ENCODE measurements at places on chromosomes 1 and 21.

DNA sequence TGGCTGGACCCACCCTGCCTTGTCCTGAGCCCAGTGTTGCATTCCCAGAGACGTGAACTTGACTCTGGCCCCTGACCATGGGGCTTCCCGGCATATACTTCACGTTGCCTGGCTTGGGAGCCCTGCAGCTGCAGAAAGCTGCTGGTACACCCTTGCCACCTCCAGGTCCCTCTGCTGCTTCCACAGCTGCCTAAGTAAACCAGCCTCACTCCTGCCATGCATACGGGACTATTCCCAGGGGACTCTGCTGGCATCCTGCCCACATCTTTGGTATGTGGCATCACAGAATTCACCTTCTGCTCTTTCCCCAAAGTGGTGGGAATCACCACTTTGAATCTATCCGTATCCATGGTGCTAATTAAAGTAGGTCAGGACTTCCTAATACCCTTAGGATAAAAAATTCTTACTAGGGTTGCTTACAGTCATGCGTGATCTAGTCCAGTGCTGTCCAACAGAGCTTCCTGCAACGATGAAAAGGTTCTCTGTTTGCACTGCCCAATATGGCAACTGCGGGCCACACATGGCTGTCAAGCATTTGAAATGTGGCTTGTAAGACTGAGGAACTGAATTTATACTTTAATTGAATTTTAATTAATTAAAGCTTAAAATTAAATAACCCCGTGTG is 203.0 kb downstream of the GRIK3 start:
- H3K4me1 ChIP-seq, result no peaks in the 10 kb centered on the region
- H3K27ac ChIP-seq, result no peak overlapping the region
- no peaks in the 10 kb centered on the region for H3K27me3 ChIP-seq
- DNase-seq, result no peak

DNA sequence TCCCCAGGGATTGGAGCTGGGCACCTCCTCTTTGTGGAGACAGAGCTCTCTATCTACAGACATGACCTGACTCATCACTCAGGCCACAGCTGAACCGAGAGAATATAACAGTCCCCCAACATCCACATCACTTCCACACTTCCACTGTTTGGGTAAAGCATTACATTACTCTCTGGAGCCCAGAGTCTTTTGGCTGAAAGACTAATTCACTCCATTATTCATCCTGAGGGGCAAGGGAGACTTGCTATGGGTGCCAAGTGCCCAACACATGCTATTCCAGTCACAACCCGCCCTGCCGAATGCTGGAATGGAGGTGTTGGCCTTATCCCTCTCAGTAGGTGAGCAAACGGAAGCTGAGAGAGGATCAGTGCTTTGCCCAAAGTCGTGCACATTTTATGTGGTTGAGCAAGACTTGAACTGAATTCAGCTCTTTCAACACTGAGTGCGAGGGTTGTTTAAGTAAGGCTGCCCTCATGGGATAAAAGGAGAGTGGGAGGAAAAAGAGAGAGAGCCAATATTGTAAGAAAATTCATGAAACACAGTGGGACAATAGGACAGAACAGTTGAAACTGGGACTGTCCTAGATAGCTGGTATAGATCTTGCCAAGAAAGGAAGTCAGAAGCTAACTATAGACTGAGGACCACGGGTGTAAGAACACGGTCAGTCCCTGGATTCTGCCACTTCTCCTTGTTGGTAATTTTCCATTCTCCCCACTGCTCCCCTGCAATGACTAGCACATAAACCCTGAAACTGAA is 13.5 kb upstream of the CHI3L1 start:
- no peaks in the 10 kb centered on the region for H3K36me3 ChIP-seq
- no peaks in the 10 kb centered on the region for H3K4me1 ChIP-seq
- no peak overlapping the region for H3K4me3 ChIP-seq
- no peaks in the 10 kb centered on the region for H3K27me3 ChIP-seq
- DNase-seq, result no peak

GRCh38 chr1:180519846-180520245 is 17.5 kb upstream of the ACBD6 start:
- DNase-seq, result no peak
- peaks cover 4% of the 10 kb centered on the region for H3K4me1 ChIP-seq
- H3K4me3 ChIP-seq, result no peak overlapping the region
- H3K27ac ChIP-seq, result no peak overlapping the region

DNA sequence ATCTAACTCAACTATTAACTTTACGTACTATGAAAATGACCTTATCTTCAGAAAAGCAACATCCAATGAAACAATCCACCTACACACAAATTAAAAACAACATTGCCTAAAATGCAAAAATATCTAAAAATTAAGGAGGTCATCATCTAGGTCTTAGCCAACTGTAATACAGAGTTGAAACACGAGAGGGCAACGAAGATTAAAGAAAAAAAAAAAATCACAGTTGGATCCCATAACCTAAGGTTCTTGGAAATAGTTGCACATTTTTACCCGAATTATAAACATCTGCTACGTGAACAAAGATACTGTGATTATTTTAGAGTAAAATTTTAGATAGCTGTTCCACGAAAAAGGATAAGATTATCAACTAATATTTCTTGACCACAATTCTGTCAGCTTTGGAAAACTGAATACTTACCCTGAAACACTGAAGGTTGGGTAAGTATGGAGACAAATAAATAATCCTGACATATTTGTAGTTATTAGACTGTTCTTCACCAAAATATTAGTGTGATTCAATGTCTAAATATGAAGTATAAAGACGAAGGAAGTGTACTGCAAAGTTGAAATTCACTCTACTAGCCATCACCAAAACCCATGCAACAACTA is 88.0 kb upstream of the AK4 start:
- H3K36me3 ChIP-seq, result peaks cover 30% of the 10 kb centered on the region
- H3K4me3 ChIP-seq, result no peak overlapping the region
- no peaks in the 10 kb centered on the region for H3K27me3 ChIP-seq
- H3K4me1 ChIP-seq, result peaks cover 6% of the 10 kb centered on the region

DNA sequence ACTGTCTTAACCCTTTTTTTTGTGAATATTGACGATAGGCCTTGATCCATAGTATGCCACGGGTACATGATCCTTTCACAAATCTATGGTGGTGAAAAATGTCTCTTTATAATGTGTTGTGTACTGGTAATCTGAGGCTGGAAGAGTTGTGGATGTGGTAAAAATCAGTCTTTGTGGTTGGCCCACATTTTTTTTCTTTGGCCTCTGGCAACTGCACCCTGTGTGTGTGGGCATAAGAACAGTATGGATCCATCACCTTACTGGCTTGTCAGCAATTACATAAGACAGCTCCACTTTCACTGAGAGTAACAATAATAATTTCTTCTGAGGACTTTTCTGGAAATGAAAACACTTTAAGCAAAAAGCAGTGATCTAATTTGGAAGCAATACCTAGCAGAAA is 101.6 kb downstream of the GABPA start:
- no peaks in the 10 kb centered on the region for H3K27me3 ChIP-seq
- no peak overlapping the region for H3K4me3 ChIP-seq
- no peak overlapping the region for H3K27ac ChIP-seq

- H3K36me3 ChIP-seq, result peaks cover 5% of the 10 kb centered on the region
- no peak for DNase-seq
- no peaks in the 10 kb centered on the region for H3K27me3 ChIP-seq
- no peaks in the 10 kb centered on the region for H3K4me1 ChIP-seq
- no peak overlapping the region for H3K27ac ChIP-seq
Observed at GRCh38 chr1:211305044-211305443, 21.6 kb upstream of the TRAF5 start.

DNA sequence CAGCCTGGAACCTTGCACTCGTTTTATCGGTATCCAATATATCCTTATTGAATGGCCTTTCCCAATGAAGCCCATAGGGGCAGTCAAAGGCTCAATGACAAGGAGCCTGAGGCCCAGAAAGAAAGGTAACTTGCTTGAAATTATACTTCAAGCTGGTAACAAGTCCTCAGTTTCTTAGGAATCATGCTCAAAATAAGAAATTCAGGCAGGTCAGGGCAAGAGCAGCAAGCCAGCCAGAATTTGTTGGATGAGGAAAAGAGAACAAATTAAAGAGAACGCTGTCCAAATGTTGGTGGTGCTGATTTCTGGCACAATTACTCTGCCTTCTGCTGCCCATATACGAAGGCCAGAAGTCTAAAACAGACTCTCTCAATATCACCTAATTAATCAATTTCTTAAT is 77.6 kb downstream of the DDX20 start:
- no peaks in the 10 kb centered on the region for H3K27me3 ChIP-seq
- no peaks in the 10 kb centered on the region for H3K36me3 ChIP-seq
- no peak for DNase-seq
- H3K4me1 ChIP-seq, result no peaks in the 10 kb centered on the region
- no peak overlapping the region for H3K27ac ChIP-seq

DNA sequence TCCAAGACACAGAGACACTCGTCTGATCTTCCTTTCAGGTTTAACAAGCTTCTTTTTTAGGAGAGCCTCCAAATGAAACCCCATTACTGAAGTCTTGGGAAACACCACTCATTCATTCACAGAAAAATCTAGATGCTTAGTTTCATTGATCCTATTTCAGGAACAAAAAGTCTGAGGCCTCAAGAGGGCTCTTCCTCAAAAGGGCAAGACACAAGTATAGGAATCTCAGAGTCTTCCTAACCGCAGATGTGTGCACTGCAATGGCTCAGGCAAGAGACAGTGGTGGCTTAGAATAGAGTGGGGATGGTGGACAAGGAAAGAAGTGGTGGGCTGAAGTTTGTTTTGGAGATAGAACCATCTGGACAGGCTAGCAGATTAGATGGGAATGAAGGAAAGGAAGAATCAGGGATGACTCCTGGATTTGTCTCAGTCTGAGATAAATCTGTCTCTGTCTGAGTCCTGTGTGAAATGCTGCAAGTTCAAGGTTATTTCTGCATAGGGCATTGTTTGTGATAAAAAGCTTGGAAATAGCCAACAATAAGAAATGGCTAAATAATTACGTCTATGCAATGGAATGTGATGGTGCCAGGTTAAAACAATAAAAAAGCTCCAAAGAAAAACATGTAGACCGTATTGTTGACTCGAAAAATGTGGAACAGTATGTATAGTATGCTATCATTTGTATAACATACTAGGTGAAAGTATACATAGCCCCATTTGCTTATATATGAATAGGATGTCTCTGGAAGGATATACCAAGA is 8.9 kb upstream of the CTSE start:
- H3K4me1 ChIP-seq, result peaks cover 3% of the 10 kb centered on the region
- H3K4me3 ChIP-seq, result no peak overlapping the region
- H3K27ac ChIP-seq, result no peak overlapping the region
- no peaks in the 10 kb centered on the region for H3K36me3 ChIP-seq
- no peaks in the 10 kb centered on the region for H3K27me3 ChIP-seq

GRCh38 chr1:219664310-219665029 is 51.6 kb upstream of the ZC3H11B start:
- no peaks in the 10 kb centered on the region for H3K36me3 ChIP-seq
- no peaks in the 10 kb centered on the region for H3K27me3 ChIP-seq
- no peak overlapping the region for H3K27ac ChIP-seq
- H3K4me3 ChIP-seq, result no peak overlapping the region
- DNase-seq, result no peak
- no peaks in the 10 kb centered on the region for H3K4me1 ChIP-seq

DNA sequence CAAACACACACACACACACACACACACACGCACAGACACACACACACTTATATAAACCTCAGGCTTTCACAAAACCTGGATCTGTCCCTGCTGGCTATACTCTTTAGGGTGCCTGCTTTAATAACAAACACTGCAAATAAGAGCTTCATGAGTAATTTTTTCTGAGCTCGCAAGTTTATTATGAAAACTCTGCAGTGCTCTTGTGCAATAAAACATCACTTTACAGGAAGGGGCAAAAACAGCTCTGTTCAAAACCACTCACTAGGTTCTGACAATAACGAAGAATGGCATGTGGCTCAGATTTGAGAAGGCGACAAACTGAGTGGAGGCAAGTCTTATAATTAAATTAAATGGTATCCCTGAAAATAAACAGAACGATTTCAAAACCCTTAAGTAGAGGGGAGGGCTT is 42.6 kb upstream of the CTPS1 start:
- no peaks in the 10 kb centered on the region for H3K4me1 ChIP-seq
- H3K4me3 ChIP-seq, result no peak overlapping the region
- H3K36me3 ChIP-seq, result no peaks in the 10 kb centered on the region
- no peak overlapping the region for H3K27ac ChIP-seq

DNA sequence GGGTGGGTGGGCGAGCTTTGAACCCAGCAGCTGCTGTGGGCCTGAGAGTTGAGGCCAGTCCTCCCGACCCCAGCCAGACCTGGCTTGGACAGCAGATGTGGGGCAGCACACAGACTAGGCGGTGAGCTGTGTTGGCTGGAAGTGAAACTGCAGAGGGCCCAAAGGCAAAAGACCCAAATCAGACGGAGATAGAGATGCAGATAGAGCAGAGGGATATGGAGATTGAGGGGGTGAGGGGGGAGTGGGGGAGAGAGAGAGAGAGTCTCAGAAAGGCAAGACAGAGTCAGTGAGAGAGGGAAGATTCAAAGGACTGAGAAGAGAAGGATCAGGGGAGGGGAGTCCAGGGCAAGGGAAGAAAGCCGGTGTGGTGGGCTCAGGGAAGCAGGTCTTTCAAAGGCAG is 17.0 kb upstream of the POU3F1 start:
- no peak for DNase-seq
- no peak overlapping the region for H3K4me3 ChIP-seq
- no peaks in the 10 kb centered on the region for H3K36me3 ChIP-seq
- H3K27me3 ChIP-seq, result no peaks in the 10 kb centered on the region
- H3K27ac ChIP-seq, result no peak overlapping the region
- H3K4me1 ChIP-seq, result no peaks in the 10 kb centered on the region

- H3K36me3 ChIP-seq, result peaks cover 83% of the 10 kb centered on the region
- no peak for DNase-seq
- H3K27ac ChIP-seq, result peak overlapping the region; percentile 67
- H3K4me3 ChIP-seq, result no peak overlapping the region
- peaks cover 48% of the 10 kb centered on the region for H3K4me1 ChIP-seq
Observed at GRCh38 chr1:226644541-226645176, 94.4 kb downstream of the ITPKB start.

- DNase-seq, result no peak
- H3K27ac ChIP-seq, result no peak overlapping the region
- H3K4me1 ChIP-seq, result no peaks in the 10 kb centered on the region
- H3K4me3 ChIP-seq, result no peak overlapping the region
- H3K27me3 ChIP-seq, result no peaks in the 10 kb centered on the region
Observed at GRCh38 chr1:179447489-179447888, 81.7 kb downstream of the AXDND1 start.

- no peak overlapping the region for H3K4me3 ChIP-seq
- H3K4me1 ChIP-seq, result peaks cover 30% of the 10 kb centered on the region
- no peak for DNase-seq
Observed at GRCh38 chr1:172359491-172359999, 60.9 kb upstream of the C1orf105 start.

DNA sequence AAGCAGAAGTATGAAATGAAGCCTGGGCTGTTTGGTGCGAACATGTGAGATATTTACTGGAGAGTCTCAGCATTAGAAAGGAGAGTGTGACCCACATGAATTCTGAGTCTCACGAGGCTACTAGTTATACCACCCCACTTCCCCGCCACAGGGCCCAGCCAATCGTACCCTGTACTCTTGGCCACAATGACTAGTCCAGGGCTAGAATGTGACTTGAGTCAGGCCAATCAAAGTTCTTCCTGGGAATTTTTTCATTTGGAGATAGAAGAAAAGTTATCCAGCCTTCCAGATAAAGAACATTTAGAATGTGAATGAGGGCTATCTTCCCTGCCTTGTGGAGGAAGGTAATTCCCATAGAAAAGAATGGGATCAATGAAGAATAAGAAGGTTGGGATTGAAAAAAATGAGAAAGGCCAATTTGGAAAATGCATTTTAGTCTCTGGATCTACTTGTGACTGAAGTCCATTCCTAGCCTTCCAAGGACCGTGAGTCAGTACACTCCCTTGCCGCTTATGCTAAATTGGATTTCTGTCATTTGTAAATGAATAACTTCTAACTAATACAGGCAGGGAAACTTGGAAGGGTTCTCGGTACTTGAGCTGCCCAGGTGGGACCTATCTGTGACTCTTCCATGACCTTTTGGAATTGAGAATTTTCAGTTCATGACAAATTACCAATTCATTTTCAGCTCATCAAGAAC is 12.3 kb upstream of the RIMKLA start:
- H3K4me3 ChIP-seq, result no peak overlapping the region
- H3K27me3 ChIP-seq, result no peaks in the 10 kb centered on the region
- no peak for DNase-seq
- H3K4me1 ChIP-seq, result no peaks in the 10 kb centered on the region

All from effector memory CD4-positive, alpha-beta T cell (primary cell).